Skeletal muscle cell (primary cell): ENCODE measurements at places on chromosomes 5 and 9.

- no peak for DNase-seq
Observed at GRCh38 chr5:138459311-138459933, 5.9 kb upstream of the EGR1 start.

- no peak for DNase-seq
Observed at GRCh38 chr9:14813336-14814248, 91.1 kb upstream of the CER1 start.

DNA sequence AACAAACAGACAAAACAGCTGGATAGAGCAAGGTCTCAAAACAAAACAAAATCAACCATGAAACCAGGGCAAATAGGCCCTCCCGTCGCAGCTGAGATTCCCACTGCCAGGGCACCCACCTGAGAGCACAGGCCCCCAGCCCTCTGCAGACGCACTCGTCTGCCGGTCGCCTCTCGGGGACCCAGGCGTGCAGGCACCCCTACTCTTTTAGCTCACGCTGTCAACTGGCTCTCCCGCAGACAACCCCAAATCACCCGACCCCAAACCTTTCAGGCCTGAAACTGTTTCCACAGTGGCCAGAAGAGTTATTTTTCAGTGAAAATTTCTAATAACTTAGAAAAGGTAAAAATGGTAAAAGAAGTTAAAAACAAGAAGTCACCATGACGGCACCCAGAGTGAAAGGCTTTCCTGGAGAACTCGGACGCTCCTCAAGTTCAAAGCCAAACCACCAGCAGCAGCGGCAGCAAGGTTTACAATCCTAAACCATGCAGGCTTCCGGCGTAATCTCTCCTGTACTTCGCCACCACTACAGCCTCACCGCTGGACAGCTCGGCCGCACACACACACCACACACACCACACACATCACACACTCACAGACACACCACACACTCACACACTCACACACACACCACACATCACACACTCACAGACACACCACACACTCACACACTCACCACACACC is 1.9 kb upstream of the UBE2QL1 start:
- no peak for DNase-seq

DNA sequence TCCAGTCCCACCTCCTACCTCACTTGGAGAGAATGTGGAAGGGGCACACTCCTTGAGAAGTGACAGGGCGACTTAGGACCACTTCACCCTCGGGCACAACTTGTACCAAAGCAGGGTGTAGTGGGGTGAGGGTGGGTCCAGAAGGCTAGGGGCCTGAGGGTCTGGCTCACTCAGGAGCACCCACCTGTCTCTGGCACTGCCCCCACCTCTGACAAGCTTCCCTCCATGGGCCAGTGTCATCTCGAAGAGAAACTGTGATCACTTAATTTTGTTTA is 76.9 kb upstream of the OLFM1 start:
- DNase-seq: no peak

- DNase-seq: no peak
Observed at GRCh38 chr9:137721479-137721878, 102.7 kb downstream of the EHMT1 start.

DNA sequence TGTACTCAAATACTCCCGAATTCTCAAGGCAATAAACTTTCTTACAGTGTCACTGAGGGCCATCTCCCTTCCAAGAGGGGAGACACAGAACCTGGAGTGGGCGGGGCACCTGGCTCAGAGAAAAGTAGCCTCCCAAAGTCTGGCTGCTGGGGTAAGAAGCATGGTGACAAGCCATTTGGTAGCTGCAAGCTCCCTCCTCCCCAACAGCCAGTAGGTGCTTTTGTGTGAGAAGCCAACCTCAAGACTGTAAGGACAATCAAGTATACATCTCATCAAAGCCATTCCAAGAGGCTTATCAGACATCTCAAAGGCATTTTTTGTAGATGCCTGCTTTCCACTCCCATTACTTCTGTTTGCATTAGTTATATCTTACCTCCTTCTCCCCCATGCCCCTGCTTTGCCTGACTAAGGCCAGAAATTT is 1.4 kb downstream of the DAB2 start:
- DNase-seq: no peak

DNA sequence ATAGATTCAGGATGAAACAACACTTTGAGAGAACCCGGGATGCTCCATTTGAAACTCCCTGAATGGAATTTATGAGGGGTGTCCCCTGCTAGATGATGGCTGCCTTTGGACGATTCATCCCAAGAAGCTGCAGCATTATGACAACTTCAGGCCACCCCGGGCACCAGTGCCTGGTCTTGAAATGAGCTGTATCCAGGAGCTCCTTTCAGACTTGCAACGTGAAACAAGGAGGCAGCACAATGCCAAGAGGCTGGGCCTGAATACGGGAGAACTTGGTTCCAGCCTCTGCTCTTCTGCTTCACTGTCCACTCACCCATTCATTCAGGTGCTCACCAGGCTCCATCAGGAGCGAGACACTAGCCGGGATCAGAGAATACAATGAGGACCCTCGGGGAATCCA is 78.3 kb downstream of the STK10 start:
- DNase-seq: no peak

DNA sequence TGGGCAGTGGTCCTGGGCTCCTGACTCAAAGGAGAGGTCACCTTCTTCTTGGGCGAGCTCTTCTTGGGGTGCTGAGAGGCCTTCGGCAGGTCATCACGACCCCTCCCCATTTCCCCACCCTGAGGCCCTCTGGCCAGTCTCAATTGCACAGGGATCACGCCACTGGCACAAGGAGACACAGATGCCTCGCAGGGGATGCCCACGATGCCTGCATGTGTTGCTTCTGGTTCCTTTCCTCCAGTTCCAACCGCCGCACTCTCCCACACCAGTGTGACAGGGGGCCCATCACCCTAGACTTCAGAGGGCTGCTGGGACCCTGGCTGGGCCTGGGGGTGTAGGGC is 1.3 kb downstream of the CEL start:
- DNase-seq: no peak

- DNase-seq: no peak
Observed at GRCh38 chr9:95722141-95722540, 153.3 kb upstream of the ERCC6L2 start.

- no peak for DNase-seq
Observed at GRCh38 chr9:125990793-125991220, 243.6 kb downstream of the PBX3 start.

GRCh38 chr9:135340143-135340655 is 139.4 kb upstream of the PPP1R26 start:
- DNase-seq: no peak
